ENCODE measurements at places on chromosomes 11 and 22.

DNA sequence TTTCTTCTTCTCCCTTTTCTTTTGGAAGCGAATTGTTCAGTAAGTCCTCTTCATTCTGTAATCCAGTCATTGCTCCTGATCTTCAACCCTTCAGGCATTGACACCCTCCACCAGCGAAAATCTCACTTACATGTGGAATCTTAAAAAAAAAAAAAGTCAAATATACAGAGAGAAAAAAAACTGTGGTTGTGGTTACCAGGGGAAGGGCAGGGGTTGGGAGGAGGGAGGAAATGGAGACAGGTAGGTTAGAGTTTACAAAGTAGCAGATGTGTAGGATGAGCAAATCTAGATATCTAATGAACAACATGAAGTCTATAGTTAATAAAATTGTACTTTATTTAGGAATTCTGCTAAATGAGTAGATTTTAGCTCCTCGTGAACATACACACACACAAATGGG, 17.7 kb upstream of the TMEM123 start:
- no peaks in the 10 kb centered on the region for H3K36me3 ChIP-seq
- H3K27me3 ChIP-seq: no peaks in the 10 kb centered on the region
- no peak overlapping the region for H3K27ac ChIP-seq
- no peak for DNase-seq
- H3K4me3 ChIP-seq: no peak overlapping the region
- no peaks in the 10 kb centered on the region for H3K4me1 ChIP-seq

GRCh38 chr11:119377112-119377901, 4.2 kb downstream of the USP2 start:
- DNase-seq: no peak
- no peak overlapping the region for H3K27ac ChIP-seq
- H3K4me3 ChIP-seq: no peak overlapping the region
- H3K4me1 ChIP-seq: peaks cover 51% of the 10 kb centered on the region

GRCh38 chr22:21446128-21446826, 20.9 kb upstream of the TMEM191C start:
- H3K4me3 ChIP-seq: no peak overlapping the region
- H3K27ac ChIP-seq: no peak overlapping the region
- no peaks in the 10 kb centered on the region for H3K36me3 ChIP-seq

GRCh38 chr22:46119729-46120419, 30.5 kb upstream of the PPARA start:
- no peaks in the 10 kb centered on the region for H3K36me3 ChIP-seq
- H3K27me3 ChIP-seq: no peaks in the 10 kb centered on the region
- no peaks in the 10 kb centered on the region for H3K4me1 ChIP-seq

GRCh38 chr11:112113539-112114457, 27.1 kb downstream of the SDHD start:
- no peaks in the 10 kb centered on the region for H3K36me3 ChIP-seq
- DNase-seq: peak; percentile 83
- no peak overlapping the region for H3K4me3 ChIP-seq
- H3K4me1 ChIP-seq: no peaks in the 10 kb centered on the region
- no peak overlapping the region for H3K27ac ChIP-seq

DNA sequence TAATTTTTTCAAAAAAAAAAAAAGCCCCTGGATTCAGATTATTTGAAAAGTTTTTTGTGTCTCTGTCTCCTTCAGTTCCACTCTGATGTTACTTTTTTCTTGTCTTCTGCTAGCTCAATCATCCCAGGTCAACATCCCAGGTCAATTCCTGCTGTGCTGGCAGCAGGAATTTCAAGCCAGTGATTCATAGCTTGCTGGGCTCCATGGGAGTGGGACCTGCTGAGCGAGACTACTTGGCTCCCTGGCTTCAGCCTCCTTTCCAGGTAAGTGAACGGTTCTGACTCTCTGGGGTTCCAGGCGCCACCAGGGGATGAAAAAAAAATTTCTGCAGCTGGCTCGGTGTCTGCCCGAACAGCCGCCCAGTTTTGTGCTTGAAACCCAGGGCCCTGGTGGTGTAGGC, 31.4 kb downstream of the PLAAT5 start:
- H3K27ac ChIP-seq: no peak overlapping the region
- H3K36me3 ChIP-seq: no peaks in the 10 kb centered on the region
- H3K4me3 ChIP-seq: no peak overlapping the region
- peak; percentile 25 for DNase-seq

- no peak overlapping the region for H3K4me3 ChIP-seq
- H3K4me1 ChIP-seq: no peaks in the 10 kb centered on the region
- no peak for DNase-seq
Observed at GRCh38 chr11:67656278-67656922, 5.9 kb upstream of the ACY3 start.

DNA sequence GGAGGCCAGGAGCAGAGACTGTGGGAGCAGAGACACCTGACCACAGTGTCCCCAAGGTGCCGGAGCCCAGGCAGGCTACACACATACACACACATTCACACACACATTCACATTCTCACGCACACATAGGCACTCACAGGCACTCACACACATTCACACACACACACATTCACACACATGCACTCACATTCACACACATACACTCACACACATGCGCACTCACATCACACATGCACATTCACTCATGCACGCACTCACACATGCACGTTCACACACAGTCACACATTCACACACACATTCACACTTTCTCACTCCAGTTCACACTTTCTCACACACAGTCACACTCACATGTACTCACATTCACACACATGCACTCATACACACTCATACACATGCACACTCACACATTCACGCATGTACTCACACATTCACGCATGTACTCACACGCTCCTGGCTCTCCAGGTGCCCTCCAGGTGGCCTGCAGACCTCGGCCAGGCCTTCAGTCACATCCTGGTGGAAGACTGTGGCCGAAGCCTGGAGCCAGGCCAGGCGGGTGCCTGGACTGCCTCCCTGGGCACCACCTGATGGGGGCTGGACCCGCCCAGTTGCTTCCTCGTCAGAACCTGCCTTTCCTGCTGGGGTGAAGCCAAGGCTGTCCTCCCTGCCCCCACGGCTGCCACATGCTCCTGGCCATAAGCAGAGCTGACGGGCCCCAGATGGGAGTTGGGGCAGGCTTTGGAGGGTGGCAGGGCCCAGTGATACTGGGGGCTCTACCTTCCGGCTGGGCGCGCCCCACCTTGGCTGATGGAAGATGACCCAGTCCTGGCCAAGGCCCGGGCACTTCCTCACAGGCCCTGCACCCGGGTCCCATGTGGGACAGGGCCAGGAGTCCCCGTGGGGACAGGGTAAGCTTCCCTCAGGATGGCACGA, 89.5 kb downstream of the WNT7B start:
- H3K36me3 ChIP-seq: no peaks in the 10 kb centered on the region
- no peak overlapping the region for H3K27ac ChIP-seq
- H3K4me1 ChIP-seq: no peaks in the 10 kb centered on the region
- H3K27me3 ChIP-seq: no peaks in the 10 kb centered on the region

GRCh38 chr22:36902143-36902926, 11.1 kb upstream of the CSF2RB start:
- no peak overlapping the region for H3K27ac ChIP-seq
- no peak for DNase-seq
- peaks cover 11% of the 10 kb centered on the region for H3K4me1 ChIP-seq
- H3K27me3 ChIP-seq: no peaks in the 10 kb centered on the region
- no peaks in the 10 kb centered on the region for H3K36me3 ChIP-seq

DNA sequence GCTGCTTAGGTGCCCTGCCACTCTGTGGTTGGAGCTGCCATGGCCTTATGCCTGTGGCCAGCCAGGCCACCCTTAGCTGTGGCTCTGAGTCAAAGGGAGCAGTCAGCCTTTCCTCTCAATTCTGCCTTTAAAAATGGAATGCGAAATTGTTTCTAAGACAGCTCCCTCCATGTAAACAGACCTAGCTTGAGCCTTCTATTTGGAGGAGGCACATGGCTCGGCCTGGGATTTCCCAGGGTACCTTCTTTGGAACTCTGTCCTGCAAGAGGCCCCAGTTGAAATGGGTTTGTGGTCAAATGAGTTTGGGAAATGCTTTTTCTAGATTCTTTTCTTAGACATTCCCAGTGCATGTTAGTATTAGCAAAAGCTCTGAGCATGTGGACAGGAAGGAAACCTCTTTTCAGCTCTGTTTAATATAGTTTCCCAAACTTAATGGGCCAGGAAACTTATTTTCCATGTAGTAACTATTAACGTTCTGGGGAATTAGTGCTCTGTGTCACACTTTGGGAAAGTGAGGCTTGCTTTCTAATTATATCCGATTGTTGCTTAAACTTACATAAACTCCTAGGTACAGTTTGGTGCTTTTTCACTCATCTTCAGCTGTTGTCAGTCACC, 7.8 kb downstream of the PHOX2A start:
- no peak for DNase-seq
- H3K4me3 ChIP-seq: no peak overlapping the region
- H3K27me3 ChIP-seq: peaks cover 30% of the 10 kb centered on the region
- H3K27ac ChIP-seq: no peak overlapping the region
